GM20000 (cell line): ENCODE measurements at places on chromosomes 3 and 15.

GRCh38 chr15:64344651-64345294 lies 11.2 kb downstream of the CSNK1G1 start:
- no peak for DNase-seq

DNA sequence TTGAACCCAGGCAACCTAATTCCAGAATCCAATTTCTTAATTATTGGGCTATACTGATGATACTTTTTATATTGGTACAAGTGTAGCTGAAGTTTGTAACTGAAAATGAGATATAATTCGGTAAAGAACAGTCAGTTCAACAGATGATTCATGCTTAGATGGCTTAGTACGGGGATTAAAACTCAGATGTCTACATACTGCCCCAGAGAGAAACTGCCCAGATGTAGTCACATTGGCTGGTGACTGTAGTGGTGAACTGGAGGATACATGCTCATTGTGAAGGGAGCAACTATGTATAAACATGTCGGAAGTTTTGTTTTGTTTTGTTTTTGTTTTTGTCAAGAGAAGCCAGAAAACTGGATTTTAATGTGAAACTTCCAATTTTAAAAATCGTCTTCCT lies 179.6 kb downstream of the ADAMTSL3 start:
- no peak for DNase-seq

GRCh38 chr3:134330883-134331810 lies 43.1 kb downstream of the AMOTL2 start:
- no peak for DNase-seq

- no peak for DNase-seq
Measured at GRCh38 chr3:193939527-193939926, 196.4 kb upstream of the HES1 start.

GRCh38 chr3:157104928-157105652 lies 54.9 kb downstream of the CCNL1 start:
- DNase-seq: peak; percentile 64

GRCh38 chr3:129722527-129722926 lies 116.1 kb upstream of the PLXND1 start:
- DNase-seq: no peak

DNA sequence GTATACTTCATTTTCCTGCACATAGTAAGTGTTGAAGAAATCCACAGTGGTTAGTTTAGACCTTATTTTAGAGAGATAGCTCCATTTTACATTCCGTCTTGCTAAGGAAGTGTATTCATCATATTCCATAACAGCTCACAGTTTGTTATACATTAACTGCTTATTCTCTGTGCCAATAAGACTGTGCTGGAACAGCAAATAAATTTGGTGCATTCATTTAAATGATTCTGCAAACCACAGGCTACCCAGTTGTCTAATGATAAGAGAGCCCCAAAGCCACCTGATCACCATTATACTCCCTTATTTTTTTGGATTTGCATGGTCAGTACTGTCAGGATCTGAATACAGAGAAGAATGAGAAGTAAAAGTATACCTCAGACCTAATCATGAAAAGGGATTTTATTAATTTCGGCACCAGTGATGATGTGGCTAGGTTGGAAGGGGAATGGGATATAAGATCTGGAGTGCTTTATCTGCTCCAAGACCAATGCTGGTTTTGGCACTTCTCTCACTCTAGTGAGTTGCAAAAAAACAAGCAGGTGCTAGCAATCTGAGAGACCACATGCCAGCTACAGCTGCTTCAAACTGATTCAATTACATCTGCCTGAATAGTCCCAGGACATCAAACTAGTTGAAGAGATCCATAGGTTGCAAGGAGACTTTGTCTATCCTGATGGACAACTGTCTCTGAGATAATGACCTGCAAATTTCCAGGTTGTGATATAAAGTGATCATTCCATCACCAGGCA lies 254.8 kb downstream of the ZBTB20 start:
- DNase-seq: no peak

- peak; percentile 18 for DNase-seq
Measured at GRCh38 chr3:105686278-105686897, 182.4 kb downstream of the CBLB start.

DNA sequence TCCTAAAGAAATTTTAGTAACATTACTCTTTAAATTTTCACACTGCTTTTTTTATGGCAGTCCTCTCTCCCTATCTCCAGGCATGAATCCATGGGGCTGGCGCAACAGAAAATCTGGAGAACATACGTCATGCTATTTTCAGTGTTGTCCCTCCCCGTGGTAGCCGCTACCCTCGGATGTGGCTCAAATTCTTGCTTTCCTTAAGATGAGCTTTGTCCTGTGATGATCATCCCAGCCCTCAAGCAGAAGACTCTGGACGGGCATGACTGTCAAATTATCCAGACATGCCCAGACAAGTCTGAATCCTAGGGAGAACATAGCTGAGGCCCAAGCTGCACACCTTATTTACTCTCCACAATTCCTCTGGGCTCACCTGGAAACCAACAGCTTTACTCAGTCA lies 49.1 kb downstream of the FMN1 start:
- no peak for DNase-seq
